ENCODE measurements at places on chromosomes 2 and 18. TPM values are rescaled to one million over a fixed set of nuclear protein-coding genes. Genes with fewer than 3 reads are reported as not detected.

The IL1RL2 gene
- total RNA-seq = not detected

The KIF5C gene
- 53.0 TPM for total RNA-seq

The LGALSL gene
- total RNA-seq = 31.1 TPM

The CAPN13 gene
- not detected for total RNA-seq

The OR6B2 gene
- not detected for total RNA-seq

GRCh38 chr18:37421341-37422077 lies 144.1 kb downstream of the CELF4 start:
- DNase-seq = no peak

- no peak for DNase-seq
Measured at GRCh38 chr2:143345887-143346787, 216.9 kb downstream of the ARHGAP15 start.

- DNase-seq = no peak
Measured at GRCh38 chr18:67783196-67783946, 266.9 kb upstream of the DSEL start.

- peak; percentile 35 for DNase-seq
Measured at GRCh38 chr2:71685073-71685848, 231.9 kb downstream of the DYSF start.

GRCh38 chr2:152627351-152627957 lies 89.8 kb downstream of the PRPF40A start:
- DNase-seq = peak; percentile 15

- peak; percentile 80 for DNase-seq
Measured at GRCh38 chr2:99974275-99974674, 168.1 kb downstream of the AFF3 start.

DNA sequence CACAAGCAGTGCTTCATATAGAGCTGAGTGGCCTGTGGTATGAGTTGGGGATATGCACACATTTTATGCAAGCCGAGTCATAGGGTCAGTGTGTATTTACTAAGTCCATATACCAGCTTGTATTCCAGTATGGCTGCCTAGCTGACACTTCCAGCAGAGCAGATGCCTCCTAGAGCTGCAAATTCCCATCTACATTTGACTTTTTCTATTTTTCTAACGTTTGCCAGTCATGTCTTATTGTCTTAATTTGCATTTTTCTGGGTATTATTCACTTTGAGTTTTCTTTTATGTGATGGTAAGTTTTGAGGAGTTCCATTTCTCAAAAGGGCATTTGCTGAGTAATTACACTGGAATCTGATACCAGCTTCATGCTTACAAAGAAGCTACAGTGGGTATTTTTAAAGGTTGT lies 334.5 kb upstream of the CDH2 start:
- DNase-seq = no peak

GRCh38 chr2:25314514-25315315 lies 27.0 kb downstream of the DNMT3A start:
- DNase-seq = peak; percentile 81

- DNase-seq = no peak
Measured at GRCh38 chr2:1170241-1170640, 219.6 kb downstream of the SNTG2 start.

GRCh38 chr2:157334335-157334734 lies 8.7 kb upstream of the ERMN start:
- DNase-seq = no peak

- peak; percentile 53 for DNase-seq
Measured at GRCh38 chr18:21735452-21736015, 5.1 kb upstream of the MIB1 start.

DNA sequence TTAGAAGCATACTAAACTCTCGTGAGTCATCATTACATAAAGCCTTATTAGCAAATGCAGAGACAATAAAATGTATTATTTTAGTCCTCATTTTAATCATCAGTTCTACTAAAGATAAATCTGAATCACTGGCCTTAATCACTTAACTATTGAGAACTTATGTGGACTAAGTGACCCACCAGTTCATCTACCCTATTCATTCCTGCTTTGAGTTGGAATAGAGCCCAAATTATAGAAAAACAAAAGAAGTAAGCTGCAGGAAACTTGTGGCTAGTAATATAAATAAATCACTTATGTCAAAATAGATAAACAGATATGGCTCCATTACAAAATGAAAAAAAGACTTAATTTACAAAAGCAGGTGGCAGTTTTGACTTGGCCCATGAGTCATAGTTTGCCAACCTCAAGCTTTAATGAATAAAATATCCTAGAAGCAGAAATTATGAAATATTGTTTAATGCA lies 851.8 kb upstream of the CRIM1 start:
- DNase-seq = no peak

GRCh38 chr2:152038441-152038958 lies 60.3 kb downstream of the CACNB4 start:
- no peak for DNase-seq

DNA sequence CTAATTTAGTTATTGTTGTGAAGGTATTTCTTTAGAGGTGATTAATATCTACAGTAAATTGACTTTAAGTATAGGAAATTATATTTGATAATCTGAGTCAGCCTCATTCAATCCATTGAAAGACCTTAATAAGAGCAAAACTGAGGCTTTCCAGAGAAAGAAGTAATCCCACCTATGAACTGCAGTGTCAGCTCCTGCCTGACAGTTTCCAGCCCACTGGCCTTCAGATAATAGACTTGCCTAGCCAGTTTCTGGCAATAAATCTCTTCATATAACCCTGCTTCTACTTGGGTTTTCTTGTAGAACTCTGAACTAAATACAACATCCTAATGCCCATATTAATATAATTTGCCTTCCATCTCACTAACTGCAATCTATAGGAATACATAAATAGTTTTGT lies 437.9 kb upstream of the UBE2E3 start:
- DNase-seq = no peak

- DNase-seq = no peak
Measured at GRCh38 chr2:239110595-239111048, 262.7 kb downstream of the TWIST2 start.

DNA sequence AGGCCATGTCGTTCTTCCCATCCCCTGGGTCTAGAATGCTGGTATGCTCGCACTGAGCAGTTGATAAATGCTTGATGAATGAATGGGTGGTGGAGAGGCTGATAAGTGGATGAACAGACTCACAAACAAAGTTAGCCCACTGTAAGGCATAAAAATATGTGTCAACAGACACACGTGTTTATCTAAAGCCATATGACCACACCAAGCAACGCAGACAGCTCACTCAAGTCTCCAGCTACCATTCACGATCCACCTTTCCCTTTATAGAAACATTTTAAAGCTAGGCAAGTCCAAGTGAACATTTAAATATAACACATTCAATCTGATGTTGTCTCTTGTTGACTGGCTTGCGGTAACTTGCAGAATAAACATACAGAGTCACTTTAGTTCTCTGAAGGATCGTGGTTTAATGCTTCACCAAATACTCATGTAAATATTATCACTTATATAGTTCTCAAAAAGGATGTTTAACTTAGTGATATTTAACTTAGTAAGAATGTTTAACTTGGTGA lies 105.5 kb downstream of the NOL10 start:
- DNase-seq = no peak

GRCh38 chr2:163646687-163647086 lies 89.1 kb downstream of the FIGN start:
- no peak for DNase-seq

GRCh38 chr2:153623020-153623419 lies 144.5 kb upstream of the RPRM start:
- no peak for DNase-seq

DNA sequence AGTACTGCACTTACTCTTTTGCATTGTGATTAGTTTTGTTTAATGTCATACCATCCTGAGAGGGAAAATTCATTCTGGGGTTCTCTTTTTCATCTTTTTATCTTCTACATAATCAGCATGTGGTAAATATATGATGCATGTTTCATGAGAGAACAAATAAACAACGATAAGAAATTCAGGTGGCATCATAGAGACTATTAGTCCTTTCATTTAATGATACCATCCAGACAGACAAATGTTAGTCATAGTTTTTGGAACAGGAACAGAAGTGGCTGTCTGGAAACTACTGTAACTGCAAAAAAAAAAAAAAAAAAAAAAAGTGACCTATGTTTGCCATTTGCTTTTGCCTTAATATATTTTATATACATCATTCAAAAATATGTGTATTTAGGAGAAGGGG lies 761.0 kb downstream of the EPHA4 start:
- no peak for DNase-seq

All from neural progenitor cell (in vitro differentiated cells).